ENCODE measurements at places on chromosomes 5 and 9.
A peak's percentile ranks its signal among the peaks of the same experiment; 100 is the strongest.

- DNase-seq: no peak
These were observed 271.9 kb downstream of the SLIT3 start for GRCh38 chr5:169029037-169029436.

DNA sequence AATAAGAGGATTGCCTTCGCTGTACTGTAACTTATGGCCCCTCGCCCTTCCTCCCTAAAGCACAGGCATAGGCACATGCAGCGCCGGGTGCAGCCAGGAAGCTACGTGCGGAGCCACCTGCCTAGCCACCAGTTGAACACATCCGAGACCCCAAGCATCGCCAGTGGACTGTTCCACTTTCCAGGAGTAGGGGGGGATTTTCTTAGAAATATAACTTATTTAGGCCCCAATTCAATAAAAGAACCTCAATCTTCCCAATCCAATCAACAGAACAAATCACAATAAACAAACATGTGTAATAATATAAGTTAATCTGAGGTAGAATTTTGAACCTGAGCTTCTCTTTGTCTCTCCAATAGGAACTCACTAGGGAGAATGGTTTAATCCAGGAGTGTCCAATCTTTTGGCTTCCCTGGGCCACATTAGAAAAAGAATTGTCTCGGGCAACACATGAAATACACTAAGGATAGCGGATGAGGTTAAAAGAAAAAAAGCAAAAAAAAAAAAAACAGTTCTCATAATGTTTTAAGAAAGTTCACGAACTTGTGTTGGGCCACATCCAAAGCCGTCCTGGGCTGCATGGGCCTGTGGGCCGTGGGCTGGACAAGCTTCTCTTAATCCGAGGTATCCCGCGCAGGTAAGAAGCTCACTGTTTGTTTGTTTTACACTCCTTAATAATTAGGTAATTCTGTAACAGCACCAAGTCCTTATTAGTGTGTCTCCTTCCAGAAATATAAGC lies 22.0 kb upstream of the NIPBL start:
- DNase-seq: no peak

GRCh38 chr9:93895535-93895934 lies 59.6 kb downstream of the BARX1 start:
- no peak for DNase-seq

- DNase-seq: no peak
These were observed 14.7 kb upstream of the NDUFS4 start for GRCh38 chr5:53545744-53546143.

- DNase-seq: no peak
These were observed 23.0 kb downstream of the PRRX2 start for GRCh38 chr9:129688285-129689043.

DNA sequence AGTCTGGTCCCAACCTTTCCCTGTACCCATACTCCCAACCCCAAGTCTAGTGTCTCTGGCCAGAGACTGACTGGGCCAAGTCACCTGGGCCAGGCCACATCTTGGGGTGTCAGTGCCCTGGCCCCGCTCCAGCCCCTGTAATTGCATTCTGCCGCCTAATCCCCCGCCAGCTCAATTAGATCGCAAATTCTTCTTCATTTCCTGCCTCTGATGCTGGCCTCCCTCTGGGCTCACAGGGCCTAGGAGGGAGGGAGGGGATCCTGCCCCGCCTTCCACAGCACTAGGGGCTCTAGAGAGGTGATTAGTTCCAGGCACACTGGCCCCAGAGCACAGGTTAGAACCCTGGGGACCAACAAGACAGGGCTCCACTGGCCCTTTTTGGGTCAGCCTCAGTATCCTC lies 5.5 kb downstream of the CXXC5 start:
- DNase-seq: no peak

GRCh38 chr5:132418881-132419280 lies 49.4 kb downstream of the SLC22A5 start:
- no peak for DNase-seq

DNA sequence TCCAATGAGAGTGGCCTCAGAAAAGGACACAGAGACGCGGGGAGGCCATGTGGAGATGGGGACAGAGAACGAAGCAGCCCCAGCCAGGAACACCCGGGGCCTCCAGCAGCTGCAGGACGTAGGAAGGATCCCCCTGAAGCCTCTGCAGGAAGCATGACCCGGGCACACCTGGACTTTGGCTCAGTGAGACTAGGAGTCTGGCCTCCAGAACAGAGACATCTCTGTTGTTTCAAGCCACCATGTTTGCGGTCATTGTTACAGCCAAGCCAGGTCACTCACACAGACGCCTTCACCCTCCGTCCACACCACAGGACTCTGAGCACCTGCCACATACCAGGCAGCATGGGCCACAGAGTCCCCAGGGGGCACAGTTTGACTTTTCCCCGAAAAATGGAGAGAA lies 63.6 kb upstream of the SARDH start:
- no peak for DNase-seq

GRCh38 chr5:58088941-58089340 lies 370.9 kb downstream of the PLK2 start:
- DNase-seq: no peak

DNA sequence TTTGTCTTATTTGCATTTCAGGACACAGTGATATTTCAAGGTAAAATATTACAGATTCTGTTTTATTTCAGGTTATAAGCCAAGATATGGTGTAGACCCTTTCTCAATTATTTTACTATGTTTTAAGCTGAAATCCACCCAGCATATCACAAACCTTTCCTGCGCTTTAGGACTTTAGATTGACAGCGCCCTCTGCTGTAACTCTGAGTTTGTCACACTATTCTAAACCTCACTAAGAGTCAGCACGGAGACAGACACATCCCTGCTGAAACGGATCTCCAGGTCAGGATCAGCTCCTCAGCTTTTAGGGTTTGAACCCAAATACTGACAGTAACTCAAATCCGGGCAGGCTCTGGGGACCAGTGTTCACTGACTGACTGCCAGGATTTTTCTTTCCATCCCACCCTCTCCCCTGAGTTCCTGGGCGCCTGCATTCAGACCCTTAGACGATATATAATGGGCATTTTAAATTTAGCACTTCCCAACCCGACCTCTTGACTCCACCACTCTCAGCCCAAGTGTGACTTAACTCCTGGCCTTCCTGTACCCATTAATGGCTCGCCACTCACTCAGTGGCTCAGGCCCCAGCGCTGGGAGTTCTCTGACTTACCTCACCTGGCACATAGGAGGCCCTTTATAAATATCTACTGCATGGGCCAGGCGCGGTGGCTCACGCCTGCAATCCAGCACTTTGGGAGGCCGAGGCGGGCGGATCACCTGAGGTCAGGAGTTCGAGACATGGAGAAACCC lies 33.5 kb downstream of the TLX3 start:
- no peak for DNase-seq

GRCh38 chr5:85823462-85824426 lies 794.0 kb upstream of the COX7C start:
- DNase-seq: no peak

GRCh38 chr9:75039009-75039408 lies 10.9 kb upstream of the CARNMT1 start:
- no peak for DNase-seq

- no peak for DNase-seq
These were observed 13.3 kb downstream of the DCANP1 start for GRCh38 chr5:135433681-135434426.

- DNase-seq: no peak
These were observed 1253.6 kb downstream of the EFNA5 start for GRCh38 chr5:106417163-106417562.

- no peak for DNase-seq
These were observed 388.0 kb upstream of the TUSC1 start for GRCh38 chr9:26066237-26066636.

DNA sequence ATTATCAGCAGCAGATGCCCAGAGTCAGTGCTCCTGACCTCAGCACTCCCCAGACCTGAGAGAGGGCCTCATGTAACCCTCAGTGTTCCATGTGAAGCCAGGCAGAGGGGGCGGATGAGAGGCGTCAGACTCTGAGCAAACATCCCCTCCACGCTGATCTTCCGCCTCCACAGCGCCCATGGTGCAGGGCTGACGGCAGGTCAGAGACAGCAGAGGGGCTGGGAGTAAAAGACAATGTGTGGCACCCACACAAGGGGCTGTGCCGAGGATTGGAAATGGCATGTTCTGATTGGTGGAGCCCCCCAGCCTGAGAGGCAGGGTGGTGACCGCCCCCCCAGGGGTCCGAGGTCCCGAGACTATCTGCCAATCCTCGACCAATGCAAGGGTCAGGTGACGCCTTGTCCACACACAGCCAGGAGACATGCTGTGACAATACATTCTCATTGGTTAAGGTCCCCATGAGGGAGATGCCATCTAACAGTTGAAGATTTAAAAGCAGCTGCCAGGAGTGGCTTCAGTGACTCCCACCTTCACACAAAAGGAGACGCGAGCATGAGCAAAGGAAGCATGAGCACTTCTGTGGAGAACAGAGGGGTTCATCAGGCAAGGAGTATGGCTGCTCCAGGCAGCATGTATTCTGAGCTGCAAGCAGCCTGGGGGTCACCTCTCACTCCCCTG lies 19.3 kb upstream of the SLC25A51 start:
- no peak for DNase-seq

DNA sequence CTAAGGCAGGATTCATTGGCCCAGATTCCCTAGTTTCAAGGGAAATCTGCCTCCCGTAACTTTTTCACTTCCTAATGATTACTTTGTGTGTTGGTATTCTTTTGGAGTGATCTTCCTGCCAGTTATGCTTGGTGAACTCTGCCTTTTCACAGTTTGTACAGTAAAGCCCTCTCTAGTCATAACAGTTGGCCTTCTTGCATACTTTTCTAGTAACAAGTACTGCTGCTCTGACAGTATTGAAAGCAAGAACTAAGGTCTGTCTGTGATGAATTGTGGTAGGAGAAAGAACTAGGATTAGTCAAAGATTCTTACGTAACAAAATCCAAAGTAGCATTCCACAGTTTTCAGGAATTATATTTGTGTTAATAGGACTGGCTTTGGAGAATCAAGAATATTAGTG lies 1457.2 kb upstream of the WWC1 start:
- DNase-seq: no peak

DNA sequence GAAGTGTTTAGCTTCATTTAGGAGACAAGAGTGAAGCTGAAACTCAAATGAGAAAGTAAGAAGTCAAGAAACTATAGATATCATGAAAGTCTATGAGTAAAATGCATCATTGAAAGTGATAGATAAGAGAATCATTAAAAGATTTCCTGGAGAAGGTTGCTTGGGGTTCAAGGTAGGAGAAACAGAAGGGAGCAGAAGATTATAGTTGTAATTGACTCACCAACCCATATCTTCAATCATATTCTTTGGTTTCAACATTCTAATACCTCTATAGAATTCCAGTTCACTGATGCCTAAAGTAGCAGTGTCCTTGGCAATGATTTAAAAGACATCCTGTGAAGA lies 365.7 kb upstream of the RIOK2 start:
- no peak for DNase-seq

DNA sequence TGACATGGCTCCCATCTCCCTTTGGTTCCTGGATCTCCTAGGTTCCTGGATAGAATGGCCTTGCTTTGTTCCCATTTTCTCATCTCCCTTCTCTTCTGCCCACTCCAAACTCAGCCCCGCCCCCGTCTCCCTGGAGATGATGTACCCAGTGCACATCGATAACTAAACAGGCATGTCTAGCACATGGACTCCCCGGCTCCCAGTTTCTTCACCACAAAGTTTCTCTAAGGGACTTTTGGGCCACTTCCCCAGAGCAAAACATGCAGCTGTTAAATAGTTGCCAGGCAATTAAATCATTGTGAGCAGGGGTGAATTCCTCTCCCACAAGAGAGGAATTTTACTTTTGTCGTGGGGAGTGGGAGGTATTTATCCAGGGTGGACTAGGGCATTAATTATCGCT lies 259.0 kb downstream of the GADD45G start:
- DNase-seq: no peak

DNA sequence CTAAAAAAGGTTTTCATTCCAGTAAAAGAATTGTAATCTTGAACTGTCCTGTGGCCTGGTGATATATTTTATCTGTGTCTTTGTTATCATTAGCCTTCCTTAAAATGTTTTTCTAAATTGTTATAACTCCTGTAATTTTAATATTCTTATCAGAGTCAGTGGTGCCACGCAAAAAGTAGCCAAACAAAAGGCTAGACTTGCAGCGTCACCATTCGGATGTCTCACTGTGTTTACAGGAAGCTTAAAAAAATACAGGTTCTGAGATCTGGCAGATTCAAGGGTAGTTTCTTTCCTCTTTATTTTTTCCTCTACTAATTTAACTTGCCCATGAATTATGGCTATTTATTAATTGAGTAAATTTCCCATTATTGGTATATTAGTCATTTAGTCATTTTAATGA lies 362.3 kb downstream of the MAT2B start:
- no peak for DNase-seq

GRCh38 chr5:56212130-56212879 lies 20.8 kb downstream of the ANKRD55 start:
- DNase-seq: no peak

GRCh38 chr5:1792842-1793266 lies 6.8 kb downstream of the MRPL36 start:
- no peak for DNase-seq

DNA sequence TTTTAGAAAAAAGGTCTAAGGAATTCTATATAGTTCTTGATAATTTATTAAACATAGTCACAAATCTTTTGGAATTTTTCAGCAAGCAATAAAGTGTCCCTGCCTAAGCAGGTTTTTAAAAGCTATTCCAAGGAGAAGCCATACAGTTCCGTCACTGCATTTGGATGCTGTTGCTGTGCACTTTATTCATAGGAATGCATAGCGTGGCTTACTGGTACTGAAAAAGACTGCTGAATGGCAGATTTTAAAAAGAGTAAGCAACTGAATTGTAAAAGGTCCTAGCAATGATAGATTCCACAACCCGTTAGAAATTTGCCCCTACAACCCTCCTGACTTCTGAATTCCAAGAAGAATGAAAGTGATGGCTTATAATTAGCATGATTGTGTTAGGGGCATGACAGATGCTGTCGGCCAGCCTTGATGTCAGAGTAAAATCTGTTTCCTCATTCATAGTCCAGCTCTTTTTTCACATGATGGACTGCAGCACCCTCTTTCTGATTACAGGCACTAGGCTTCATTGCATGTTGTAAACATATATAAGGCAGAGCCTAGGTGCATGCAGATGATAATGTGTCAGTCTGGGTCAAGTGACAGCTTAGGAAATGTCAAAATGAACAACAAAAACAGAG lies 227.0 kb downstream of the PDE4D start:
- DNase-seq: peak; percentile 8

GRCh38 chr9:101593345-101593744 lies 1.4 kb downstream of the PPP3R2 start:
- DNase-seq: no peak
